Nasal cavity respiratory epithelium epithelial cell of viscerocranial mucosa (primary cell): ENCODE measurements at places on chromosomes 6 and 20. TPM values are rescaled to one million over a fixed set of nuclear protein-coding genes. Genes with fewer than 3 reads are reported as not detected.

The WFDC5 gene
- 0.64 and 8.2 TPM in 2 replicates for total RNA-seq

The CD93 gene
- under 0.01 and 0.14 TPM in 2 replicates for total RNA-seq

The FOXA2 gene
- 4.0 and 10.9 TPM in 2 replicates for total RNA-seq

The C20orf144 gene
- total RNA-seq, result under 0.01 TPM in 1 of 2 replicates, not detected in the other

The CCN5 gene
- total RNA-seq, result not detected in 2 replicates

The TPBG gene
- total RNA-seq, result 134 and 143 TPM in 2 replicates

The PRDM13 gene
- total RNA-seq, result not detected in 2 replicates

The ELOVL2 gene
- total RNA-seq, result under 0.01 TPM in 1 of 2 replicates, not detected in the other

The ANKEF1 gene
- 9.6 and 13.7 TPM in 2 replicates for total RNA-seq

The TAAR1 gene
- total RNA-seq, result not detected in 2 replicates

The CST5 gene
- not detected in 2 replicates for total RNA-seq

The PDRG1 gene
- total RNA-seq, result 6.8 and 7.3 TPM in 2 replicates

The AGPAT1 gene
- 7.5 and 19.6 TPM in 2 replicates for total RNA-seq

The MCCD1 gene
- not detected in 2 replicates for total RNA-seq

The SLC16A10 gene
- total RNA-seq, result not detected in 2 replicates

The CD24 gene
- 877 and 1,120 TPM in 2 replicates for total RNA-seq

The LPA gene
- total RNA-seq, result 0.43 TPM in 1 of 2 replicates, not detected in the other

The TINAG gene
- not detected in 2 replicates for total RNA-seq

The GOPC gene
- 46.5 and 80.9 TPM in 2 replicates for total RNA-seq

The BNIP5 gene
- not detected in 2 replicates for total RNA-seq

The MDN1 gene
- 23.2 and 36.7 TPM in 2 replicates for total RNA-seq

The ALDH5A1 gene
- 0.68 and 5.3 TPM in 2 replicates for total RNA-seq

The RNF39 gene
- total RNA-seq, result 1.5 and 3.8 TPM in 2 replicates

The GHRH gene
- total RNA-seq, result not detected in 2 replicates

The VGLL2 gene
- not detected in 2 replicates for total RNA-seq

The PLCB4 gene
- 1.0 and 5.1 TPM in 2 replicates for total RNA-seq

The SCUBE3 gene
- total RNA-seq, result not detected in 2 replicates

The HTR1E gene
- total RNA-seq, result not detected in 2 replicates

The DNAJC5 gene
- 93.3 and 143 TPM in 2 replicates for total RNA-seq

The SAMHD1 gene
- 3.1 and 9.1 TPM in 2 replicates for total RNA-seq

The SLC32A1 gene
- total RNA-seq, result not detected in 2 replicates

The TCP11 gene
- under 0.01 TPM in 1 of 2 replicates, not detected in the other for total RNA-seq

The TTK gene
- 0.14 and 0.34 TPM in 2 replicates for total RNA-seq

The ACOT8 gene
- 23.9 and 29.3 TPM in 2 replicates for total RNA-seq

The ELOVL4 gene
- 5.8 and 13.7 TPM in 2 replicates for total RNA-seq

The CEP162 gene
- 2.1 and 6.5 TPM in 2 replicates for total RNA-seq

The PRPF6 gene
- total RNA-seq, result 25.6 and 69.8 TPM in 2 replicates

The PNISR gene
- total RNA-seq, result 38.6 and 61.2 TPM in 2 replicates

The IRF4 gene
- total RNA-seq, result under 0.01 TPM in 1 of 2 replicates, not detected in the other

The NXT1 gene
- 36.4 and 63.6 TPM in 2 replicates for total RNA-seq

The BPIFB4 gene
- total RNA-seq, result not detected in 2 replicates

The FAM184A gene
- total RNA-seq, result 0.07 and 0.34 TPM in 2 replicates

The HLA-DRA gene
- total RNA-seq, result under 0.01 and 1.1 TPM in 2 replicates

The REM1 gene
- not detected in 2 replicates for total RNA-seq

The CAGE1 gene
- under 0.01 and 0.07 TPM in 2 replicates for total RNA-seq
